Pancreas (tissue), 10 donors: ENCODE measurements at places on chromosomes 4 and X. TPM values are rescaled to one million over a fixed set of nuclear protein-coding genes. Genes with fewer than 3 reads are reported as not detected.

The DSPP gene
- not detected for total RNA-seq

The NAAA gene
- total RNA-seq: 13.7 TPM

The IBSP gene
- total RNA-seq: not detected

The CPZ gene
- 0.14 TPM for total RNA-seq

The ZCCHC18 gene
- 0.16 TPM for total RNA-seq

The ATP5ME gene
- 107 TPM for total RNA-seq

The VCX gene
- not detected for total RNA-seq

The SRPX2 gene
- total RNA-seq: 0.98 TPM

The TDO2 gene
- 1.4 TPM for total RNA-seq

The MYOZ2 gene
- total RNA-seq: not detected

The EXOSC9 gene
- total RNA-seq: 8.5 TPM

The IQCM gene
- total RNA-seq: not detected

The GSX2 gene
- total RNA-seq: not detected

The GRPR gene
- 10.3 TPM for total RNA-seq

The PCYT1B gene
- total RNA-seq: 2.5 TPM

The TMEM35A gene
- 0.14 TPM for total RNA-seq

The ENOX2 gene
- total RNA-seq: 3.5 TPM

The RNF175 gene
- not detected for total RNA-seq

The PRMT9 gene
- 3.2 TPM for total RNA-seq

The PLAC8 gene
- total RNA-seq: 1.9 TPM

The C4orf50 gene
- 0.05 TPM for total RNA-seq

The TACR3 gene
- not detected for total RNA-seq

The SH3D19 gene
- 19.4 TPM for total RNA-seq

The ATP8A1 gene
- 11.7 TPM for total RNA-seq

The PAK3 gene
- total RNA-seq: 31.3 TPM

The DCTD gene
- 59.4 TPM for total RNA-seq

The CLCN5 gene
- 1.5 TPM for total RNA-seq

The PCDH10 gene
- 0.09 TPM for total RNA-seq

The FAAH2 gene
- total RNA-seq: 17.7 TPM
